Stimulated activated CD8-positive, alpha-beta memory T cell treated with anti-CD3 and anti-CD28 coated beads, Interleukin-15, amount 100 ng/mL, for 48 hours (primary cell): ENCODE measurements at places on chromosomes 3 and 15.

DNA sequence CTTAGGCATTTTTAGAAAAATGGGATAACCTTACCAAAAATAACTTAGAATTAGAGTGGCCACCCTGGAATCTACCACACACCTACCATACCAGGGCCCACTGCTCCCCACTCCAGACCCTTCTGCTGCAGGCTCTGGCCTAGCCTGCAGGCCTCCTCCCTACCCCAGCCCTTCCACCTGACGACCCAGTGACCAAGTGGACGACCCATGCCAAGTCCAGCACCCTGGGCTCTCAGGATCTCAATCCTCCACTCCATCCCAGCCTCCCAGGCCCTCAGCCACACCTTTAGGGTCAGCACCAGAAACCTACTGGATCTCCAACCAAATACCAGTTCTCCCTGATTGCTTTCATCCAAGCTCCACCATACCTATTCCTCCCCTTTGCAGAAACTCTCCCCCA lies 145.8 kb downstream of the TPRA1 start:
- DNase-seq = no peak

DNA sequence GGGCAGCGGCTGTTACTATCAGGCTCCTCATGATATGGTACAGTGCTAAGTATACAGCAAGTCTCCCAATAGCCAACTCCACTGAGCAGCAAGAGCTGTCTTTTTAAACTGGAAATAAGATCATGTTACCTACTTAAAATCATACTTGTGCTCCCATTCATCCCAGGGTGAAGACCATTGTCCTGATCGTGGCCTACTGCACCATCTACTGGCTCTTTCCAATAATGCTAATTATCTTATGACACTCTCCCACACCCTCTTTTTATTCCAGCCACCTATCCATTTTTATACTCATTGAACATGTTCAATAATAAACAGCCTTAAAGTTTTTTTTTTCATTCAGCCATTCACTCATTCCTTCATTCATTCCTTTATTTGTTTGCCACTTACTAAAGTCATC lies 117.7 kb downstream of the GBE1 start:
- DNase-seq = no peak

DNA sequence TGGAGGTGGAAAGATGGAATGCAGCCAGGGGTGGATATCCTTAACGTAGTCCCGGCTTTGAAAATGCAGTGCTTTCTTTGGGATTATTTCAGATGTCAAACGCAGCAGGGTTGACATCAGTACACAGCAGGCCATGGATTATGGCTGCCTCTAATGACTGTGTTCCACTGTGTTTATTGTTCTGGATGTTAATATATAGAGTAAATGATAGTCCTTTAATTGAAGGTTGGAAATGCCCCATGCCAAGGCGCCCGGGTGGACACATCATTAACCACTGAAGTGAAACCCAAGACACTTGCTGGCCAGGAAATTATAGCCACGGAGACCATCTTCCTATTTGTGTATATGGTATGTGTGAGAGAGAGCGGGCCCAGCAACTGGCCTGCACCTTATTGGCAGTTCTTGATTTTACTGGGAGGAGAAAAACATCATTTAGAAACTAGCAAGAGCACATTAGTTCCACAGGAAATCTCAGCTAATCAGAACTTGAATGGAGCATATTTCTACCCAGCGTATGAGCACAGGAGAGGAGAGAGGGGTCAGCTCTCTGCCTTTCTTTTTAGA lies 254.9 kb upstream of the RASGRP1 start:
- no peak for DNase-seq

GRCh38 chr15:71607383-71607782 lies 203.0 kb upstream of the NR2E3 start:
- no peak for DNase-seq

GRCh38 chr3:118408431-118408830 lies 626.2 kb downstream of the IGSF11 start:
- no peak for DNase-seq

GRCh38 chr3:143321058-143321769 lies 201.6 kb downstream of the CHST2 start:
- no peak for DNase-seq

DNA sequence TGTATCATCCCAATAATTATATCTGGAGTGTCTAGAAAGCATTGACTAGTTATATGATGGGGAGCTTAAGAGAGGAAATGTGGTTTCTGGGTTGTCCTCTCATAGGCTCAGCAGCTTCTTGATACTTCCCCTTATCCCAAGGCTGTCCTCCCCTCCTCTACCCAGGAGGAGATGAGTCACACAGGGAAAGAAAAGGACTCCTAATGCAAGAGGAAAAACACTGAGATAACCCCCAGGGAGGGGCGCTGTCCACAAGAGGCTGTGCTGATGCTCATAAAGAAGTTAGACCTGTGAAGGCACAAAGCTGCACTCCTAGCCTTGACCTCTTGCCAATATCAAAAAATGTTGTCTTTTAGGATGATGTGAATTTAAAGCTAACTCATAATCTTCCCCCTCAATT lies 28.8 kb upstream of the GYG1 start:
- no peak for DNase-seq

DNA sequence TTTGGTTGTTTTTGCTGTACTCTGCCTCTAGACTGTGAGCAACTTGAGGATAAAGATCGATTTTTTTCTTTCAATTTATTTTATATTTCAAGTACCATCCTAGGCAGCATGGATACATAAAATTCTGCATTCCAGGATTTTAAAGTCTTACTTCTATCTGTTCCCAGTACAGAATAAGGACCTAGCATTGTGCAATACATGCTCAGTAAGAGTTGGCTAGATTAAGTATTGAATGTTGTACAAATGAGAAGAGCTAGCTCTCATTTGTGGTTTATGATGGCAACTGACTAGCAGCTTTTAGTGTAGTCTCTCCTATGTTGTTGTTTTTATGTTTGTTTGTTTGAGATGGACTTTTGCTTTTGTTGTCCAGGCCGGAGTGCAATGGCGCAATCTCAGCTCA lies 222.7 kb downstream of the TP63 start:
- no peak for DNase-seq

GRCh38 chr3:33075995-33076394 lies 21.0 kb downstream of the GLB1 start:
- no peak for DNase-seq

- DNase-seq = no peak
Observed at GRCh38 chr3:4198491-4198890, 104.7 kb upstream of the SETMAR start.

DNA sequence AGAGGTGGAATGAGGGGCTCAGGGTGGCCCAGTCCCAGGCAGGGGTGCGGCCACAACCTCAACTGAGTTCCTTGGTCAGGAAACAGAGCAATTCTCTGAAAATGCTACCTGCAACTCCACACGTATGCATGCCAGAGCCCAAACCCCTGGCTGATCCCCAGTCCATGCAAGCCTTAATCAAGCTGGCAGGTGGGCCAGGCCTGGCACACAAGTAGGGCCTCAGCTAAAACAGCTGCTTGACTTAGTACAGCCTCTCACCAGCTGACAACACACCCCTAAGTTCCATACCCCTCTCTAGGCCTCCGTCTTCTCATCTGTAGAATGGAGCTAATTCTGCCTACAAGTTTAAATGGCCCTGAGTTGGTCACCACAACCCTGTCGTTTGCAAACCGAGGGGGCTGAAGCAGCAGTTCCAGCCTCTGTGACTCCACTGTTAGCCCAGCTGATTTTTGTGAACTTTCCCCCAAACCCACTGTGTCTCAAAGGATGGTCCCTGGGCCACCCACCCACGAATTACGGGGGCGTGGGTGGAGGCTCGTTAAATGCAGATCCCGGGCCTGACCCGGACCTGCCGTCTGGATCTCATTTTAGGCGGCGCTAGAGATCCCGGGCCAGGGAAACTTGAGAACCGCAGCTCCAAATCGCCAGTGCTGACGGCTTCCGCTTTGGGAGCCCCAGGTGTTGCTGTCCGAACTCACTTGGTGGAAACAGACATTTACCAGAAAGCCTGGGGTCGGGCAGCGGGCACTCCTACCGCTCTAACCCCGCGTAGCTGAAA lies 927 bp downstream of the CHDH start:
- no peak for DNase-seq

GRCh38 chr3:143784446-143784845 lies 63.8 kb downstream of the SLC9A9 start:
- no peak for DNase-seq

DNA sequence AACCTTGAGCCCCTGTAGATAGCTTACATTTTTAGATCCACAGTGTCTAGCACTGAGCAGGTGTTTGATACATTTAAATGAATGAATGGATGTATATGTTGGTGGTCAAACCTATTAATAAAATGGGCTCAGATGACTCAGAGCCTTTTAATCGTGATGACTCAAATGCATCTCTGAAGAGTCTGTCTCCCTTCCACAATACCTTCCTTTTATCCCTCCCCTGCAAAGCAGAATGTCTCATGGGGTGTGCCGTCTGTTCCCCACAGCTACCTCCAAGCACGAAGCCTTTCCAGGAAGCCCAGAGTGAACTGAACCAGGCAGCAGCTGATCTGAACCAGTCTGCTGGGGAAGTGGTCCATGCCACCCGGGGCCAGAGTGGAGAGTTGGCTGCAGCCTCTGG lies 303.5 kb upstream of the TPM1 start:
- DNase-seq = no peak

DNA sequence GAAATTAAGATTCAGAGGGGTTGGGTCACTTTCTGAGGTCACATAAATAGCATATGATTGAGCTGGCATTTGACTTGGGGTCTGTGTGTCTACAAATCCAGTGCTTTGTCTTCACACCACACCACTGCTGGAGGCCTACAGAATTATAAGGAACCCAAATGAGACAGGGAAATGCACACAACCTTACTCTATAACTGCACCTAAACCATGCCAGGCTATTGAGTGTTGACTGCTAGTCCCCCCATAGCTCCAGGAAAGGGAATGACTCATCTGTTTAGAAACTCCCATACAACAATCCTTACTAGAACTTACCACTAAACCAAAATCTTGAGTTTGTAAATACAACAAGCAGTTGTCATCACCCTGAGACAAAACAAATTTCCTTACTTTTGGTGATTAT lies 16.9 kb upstream of the TSC22D2 start:
- no peak for DNase-seq

GRCh38 chr3:130857336-130858026 lies 36.4 kb upstream of the ATP2C1 start:
- no peak for DNase-seq
